ENCODE measurements at places on chromosomes 2 and 18.

DNA sequence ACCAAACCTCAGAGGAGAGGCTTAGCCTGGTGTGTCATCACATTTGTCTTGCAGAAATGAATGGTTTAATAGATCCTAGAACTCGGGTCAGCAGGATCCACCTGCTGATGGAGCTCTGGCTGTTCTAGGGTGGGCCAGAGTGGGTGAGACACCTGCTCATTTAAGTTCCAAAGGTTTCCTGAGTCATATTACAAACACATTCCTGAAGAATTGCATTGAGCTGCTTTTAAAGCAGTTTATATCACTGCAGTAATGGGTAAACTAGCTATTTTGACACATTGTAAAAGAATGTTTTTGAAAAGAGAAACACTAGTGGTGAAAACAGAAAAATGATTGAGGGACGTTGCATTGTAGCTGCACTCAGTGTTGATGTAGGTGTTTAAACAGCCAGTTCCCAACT, 175.3 kb upstream of the TCF4 start:
- DNase-seq = no peak

- no peak for DNase-seq
Observed at GRCh38 chr18:13558124-13558523, 168.2 kb downstream of the FAM210A start.

DNA sequence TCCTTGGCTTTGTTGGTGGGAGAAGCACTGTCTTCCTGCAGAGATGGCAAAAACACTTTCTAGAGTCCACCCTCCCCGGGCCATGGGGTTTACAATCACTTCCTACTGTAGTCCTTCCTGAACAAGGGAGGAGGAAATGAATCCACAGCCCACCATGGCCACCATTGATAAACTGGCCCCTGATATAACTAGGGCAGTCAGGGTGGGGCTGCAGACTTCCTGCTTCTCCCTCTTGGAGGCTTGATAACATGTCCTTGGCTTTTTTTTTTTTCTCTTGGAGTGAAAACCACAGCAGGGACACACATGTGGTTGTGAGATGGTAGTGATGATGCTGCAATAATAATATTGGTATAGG, 437.8 kb downstream of the ZNF521 start:
- no peak for DNase-seq

- no peak for DNase-seq
Observed at GRCh38 chr2:165827016-165827920, 33.2 kb upstream of the GALNT3 start.

GRCh38 chr2:12050396-12050795, 304.0 kb downstream of the LPIN1 start:
- DNase-seq = no peak

DNA sequence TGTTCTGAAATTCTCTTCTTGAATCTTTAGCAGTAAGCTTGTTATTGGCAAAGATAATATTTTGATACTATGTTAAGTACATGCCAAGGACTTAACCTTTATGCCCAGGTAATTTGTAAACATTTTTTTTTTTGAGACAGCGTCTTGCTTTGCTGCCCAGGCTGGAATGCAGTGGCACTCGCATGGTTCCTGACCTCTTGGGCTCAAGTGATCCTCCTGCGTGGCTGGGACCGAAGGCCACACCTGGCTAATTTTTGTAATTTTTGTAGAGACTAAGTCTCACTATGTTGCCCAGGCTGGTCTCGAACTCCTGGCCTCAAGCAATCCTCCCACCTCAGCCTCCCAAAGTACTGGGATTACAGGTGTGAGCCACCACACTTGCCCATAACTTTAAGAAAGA, 35.7 kb upstream of the ZCCHC2 start:
- no peak for DNase-seq

GRCh38 chr2:145067549-145068030, 547.7 kb upstream of the ZEB2 start:
- DNase-seq = no peak

- DNase-seq = no peak
Observed at GRCh38 chr18:8298186-8298585, 311.1 kb upstream of the RAB12 start.

DNA sequence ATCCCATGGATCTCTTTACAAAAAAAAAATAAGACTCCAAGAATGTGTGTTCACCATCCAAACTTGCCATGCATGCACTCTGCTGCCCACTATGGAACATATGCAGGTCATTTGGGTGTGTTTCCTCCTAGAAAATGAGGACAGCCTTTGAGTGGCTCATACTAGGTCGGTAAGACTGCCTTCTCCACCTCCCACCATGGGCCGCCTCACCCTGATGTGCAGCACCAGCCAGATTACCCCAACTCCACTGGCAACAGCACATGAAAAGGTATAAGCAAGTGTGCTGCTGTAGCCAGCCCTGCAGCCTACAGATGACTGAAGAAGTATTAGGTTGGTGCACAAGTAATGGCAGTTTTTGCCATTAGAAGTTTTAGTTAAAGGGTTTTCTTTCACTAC, 214.2 kb downstream of the ATAD2B start:
- DNase-seq = no peak

- no peak for DNase-seq
Observed at GRCh38 chr2:109402180-109402579, 211.6 kb downstream of the SEPTIN10 start.

GRCh38 chr2:145644820-145645302, 1124.9 kb upstream of the ZEB2 start:
- DNase-seq = no peak

GRCh38 chr2:98505311-98505808, 60.7 kb downstream of the INPP4A start:
- DNase-seq = no peak

DNA sequence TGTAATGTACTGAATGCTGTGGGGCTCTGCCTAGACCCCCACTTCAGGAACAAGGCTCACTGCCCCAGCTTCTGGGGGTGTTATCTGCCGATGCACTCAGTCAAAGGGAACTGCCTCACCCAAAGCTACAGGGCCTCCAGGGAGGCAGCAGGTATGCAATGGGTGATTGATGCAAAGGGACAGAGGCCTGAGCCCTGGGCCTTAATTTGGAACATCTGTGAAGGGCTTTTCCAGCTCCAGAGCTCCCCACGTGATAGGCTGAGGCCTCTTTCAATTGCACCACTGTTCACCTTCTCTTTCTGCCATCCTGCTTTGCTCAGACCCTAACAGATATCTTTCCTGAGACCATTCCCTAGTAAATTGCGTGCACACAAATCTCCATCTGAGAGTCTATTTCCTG, 131.0 kb downstream of the ATL2 start:
- no peak for DNase-seq

- no peak for DNase-seq
Observed at GRCh38 chr18:56568986-56569385, 69.4 kb downstream of the TXNL1 start.

DNA sequence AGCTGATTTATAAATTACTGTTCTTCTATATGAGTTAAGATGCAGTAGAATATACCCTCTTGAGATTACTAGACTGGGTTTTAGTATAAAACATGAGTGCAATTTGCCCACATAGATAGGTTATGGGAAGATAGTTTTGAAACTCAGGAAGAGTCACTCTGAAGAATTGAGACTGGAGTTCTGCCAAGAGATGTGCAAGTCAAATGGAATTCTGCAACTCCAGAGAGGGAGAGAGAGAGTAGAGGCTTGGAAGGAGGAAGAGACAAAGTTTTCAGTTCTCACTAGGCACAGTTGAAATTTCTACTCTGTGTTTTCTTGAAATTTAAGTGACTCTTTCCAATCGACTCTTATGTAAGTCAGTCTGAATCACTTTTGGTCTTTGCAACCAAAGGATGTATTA, 878.8 kb downstream of the TSN start:
- DNase-seq = no peak

- no peak for DNase-seq
Observed at GRCh38 chr2:144516411-144516980, 3.4 kb downstream of the ZEB2 start.

DNA sequence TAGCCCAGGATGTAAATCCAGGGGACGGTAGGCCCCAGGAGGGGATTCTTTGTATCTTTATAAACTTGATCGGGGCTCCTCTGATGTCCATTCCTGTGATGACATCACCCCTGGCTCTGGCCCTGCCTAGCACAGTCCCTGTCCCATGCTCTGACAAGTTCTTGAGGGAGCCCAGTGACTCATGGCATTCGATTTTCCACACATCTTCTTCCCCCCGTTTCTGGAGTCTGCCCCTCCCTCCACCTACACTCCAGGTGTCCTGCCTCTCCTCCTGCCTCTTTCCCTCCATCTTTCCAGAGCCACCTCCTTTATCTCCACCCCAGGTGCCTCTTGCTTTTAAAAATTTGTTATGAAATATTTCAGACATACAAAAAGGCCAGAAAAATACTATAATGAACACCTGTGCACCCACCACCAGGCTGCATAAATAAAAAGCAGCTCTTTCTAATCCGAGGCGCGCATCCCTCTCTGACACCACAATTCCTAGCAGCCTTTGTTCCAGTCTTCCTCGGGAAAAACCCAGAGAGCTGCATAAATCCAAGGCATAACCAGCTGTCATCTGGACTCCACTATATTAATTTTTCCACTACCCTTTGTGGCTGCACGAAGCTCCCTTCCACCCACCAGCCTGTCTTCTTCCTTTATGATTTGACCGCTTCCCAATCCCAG, 207.7 kb downstream of the ZBTB7C start:
- no peak for DNase-seq

GRCh38 chr2:115880558-115880957, 1438.1 kb downstream of the DPP10 start:
- DNase-seq = no peak

GRCh38 chr2:232473467-232473890, 14.2 kb downstream of the ECEL1 start:
- DNase-seq = no peak

DNA sequence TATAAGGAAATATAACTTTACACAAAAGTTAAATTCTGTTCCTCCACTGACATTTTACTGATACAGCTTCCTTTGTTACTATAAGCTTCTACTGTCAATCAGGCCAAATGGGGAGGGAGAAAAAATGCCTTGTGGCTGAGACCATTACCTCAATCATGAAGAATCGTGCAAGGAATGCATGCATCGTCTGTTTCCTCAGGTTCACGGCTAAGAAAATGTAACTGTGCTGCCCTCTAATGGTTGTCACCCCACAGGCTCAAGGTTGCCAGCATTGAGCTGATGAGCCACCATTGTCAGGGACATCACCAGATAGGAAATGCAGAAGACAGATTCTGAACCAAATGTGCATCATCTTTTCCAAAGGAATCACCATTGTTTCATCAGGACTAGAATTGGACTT, 426.9 kb downstream of the CDH2 start:
- no peak for DNase-seq

GRCh38 chr2:218648088-218648786, 11.2 kb downstream of the ZNF142 start:
- DNase-seq = no peak

DNA sequence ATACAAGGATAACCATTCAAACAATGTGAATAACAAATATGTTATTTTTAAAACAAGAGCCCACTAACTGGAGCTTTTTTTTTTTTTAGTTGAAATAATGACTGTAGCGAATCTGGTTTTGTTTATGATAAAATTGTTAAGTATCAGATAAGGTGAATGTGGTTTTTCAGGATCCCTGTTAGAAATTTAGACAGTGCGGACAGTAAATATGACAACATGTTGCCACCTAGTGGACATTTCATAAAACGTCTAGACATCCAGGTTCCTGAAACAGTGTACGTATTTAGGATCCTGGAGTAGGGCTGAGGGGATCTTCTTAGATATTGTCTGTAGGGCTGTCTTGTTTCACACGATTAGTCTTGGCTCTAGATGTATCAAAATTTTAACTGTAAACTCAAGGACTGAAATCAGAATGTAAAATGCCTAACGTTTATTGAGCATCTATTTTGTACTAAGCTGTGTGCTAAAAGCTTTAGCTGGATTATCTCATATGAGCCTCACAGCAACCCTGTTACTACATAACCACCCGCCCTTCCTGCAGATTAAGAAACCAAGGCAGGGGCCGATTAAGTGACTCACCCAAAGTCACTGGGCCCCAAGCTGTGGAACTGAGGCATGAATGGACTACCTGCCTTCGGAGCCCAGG, 23.9 kb upstream of the CCDC68 start:
- no peak for DNase-seq

- DNase-seq = no peak
Observed at GRCh38 chr2:231568098-231568784, 24.4 kb upstream of the TEX44 start.

DNA sequence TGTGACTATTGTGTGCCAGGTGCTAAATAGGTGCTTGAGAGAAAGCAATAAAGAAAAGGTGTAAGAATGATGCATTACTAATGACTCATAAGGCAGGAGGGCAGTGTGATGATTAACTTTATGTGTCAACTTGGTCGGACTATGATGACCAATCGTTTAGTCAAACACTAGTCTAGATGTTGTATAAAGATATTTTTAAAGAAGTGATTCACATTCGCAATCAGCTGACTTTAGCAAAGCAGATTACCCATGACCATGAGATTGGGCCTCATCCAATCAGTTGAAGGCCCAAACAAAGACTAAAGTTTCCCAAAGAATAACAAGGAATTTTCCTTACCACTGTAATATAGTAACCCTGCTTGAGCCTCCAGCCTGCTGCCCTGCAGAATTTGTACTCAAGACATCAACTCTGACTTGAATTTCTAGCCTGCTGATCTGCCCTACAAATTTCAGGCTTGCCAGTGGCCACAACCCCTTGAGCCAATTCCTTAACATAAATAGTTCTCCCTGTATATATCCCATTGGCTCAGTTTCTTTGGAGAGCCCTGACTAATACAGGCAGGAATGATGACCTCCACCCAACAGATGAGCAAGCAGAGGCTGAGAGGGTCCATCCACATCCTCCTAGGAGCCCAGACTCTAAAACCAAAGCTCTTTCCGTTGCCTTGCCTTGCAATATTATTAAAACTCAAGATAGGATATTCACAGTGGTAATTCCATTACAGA, 132.6 kb downstream of the ACTR3 start:
- no peak for DNase-seq

- no peak for DNase-seq
Observed at GRCh38 chr2:232927793-232928550, 57.9 kb downstream of the SNORC start.

- DNase-seq = no peak
Observed at GRCh38 chr2:226701052-226701451, 98.6 kb downstream of the IRS1 start.

GRCh38 chr18:7020995-7021777, 96.4 kb downstream of the LAMA1 start:
- no peak for DNase-seq

GRCh38 chr2:75525434-75526310, 35.1 kb downstream of the EVA1A start:
- DNase-seq = no peak

GRCh38 chr2:80086831-80087230, 217.7 kb downstream of the LRRTM1 start:
- DNase-seq = no peak

- no peak for DNase-seq
Observed at GRCh38 chr2:207540431-207540830, 10.7 kb downstream of the CREB1 start.
